ENCODE measurements at places on chromosomes 5 and 9.

DNA sequence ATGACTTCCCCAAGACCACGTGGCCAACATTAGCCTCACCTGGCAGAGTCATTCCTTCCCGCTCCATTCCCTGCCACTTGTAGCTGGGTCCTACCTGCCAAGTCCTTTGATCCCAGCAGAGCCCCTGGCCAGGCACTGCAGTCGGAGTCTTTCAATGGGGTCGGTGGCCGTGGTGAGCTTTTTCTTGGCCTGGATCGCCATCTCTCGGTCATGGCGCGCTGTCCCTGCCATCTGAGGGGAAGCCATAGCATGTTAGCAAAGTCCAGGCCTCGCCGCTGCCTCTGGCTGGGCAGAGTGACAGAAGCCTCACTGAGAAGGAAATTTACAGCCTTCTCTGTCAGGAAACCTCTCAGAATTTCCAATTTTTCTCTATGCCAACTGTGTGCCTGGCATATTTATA lies 17.5 kb downstream of the CAPSL start:
- no peak for DNase-seq

GRCh38 chr5:18003784-18004183 lies 369.5 kb downstream of the TAF11L14 start:
- DNase-seq: no peak

- DNase-seq: no peak
These were observed 7.5 kb downstream of the UNC5A start for GRCh38 chr5:176817841-176818377.

- DNase-seq: no peak
These were observed 5.3 kb upstream of the FANCG start for GRCh38 chr9:35085078-35085477.

- DNase-seq: no peak
These were observed 109.5 kb downstream of the PRKACG start for GRCh38 chr9:68904454-68904853.

DNA sequence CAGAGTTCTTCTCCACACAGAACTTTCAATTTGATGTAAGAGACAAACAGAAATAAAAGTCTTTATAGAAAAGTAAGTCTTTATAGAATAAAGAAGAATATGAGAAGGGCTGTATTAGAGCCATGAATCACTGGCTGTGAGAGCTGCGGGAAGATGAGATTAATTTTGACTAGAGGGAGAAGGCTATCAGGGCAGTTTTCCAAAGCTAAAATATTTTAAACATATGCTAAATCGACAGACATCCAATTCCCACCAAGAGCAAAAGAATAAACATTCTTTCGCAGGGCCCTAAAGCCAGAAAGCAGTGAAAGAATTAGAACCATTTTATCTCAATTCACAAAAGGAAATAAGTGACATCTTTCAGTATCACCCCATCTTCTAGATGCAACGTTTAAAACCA lies 208.3 kb upstream of the MAP3K1 start:
- DNase-seq: no peak

- DNase-seq: no peak
These were observed at the start of gene NME5 for GRCh38 chr5:138138949-138139780. TSS of gene NME5 (minus strand) at chr5:138139428. CDS start at chr5:138138780, 648 bp downstream.

Measured in HFF-Myc (cell line).